ENCODE measurements at places on chromosomes 7 and 10.

GRCh38 chr7:25716421-25716820, 435.6 kb upstream of the NFE2L3 start:
- DNase-seq: no peak

DNA sequence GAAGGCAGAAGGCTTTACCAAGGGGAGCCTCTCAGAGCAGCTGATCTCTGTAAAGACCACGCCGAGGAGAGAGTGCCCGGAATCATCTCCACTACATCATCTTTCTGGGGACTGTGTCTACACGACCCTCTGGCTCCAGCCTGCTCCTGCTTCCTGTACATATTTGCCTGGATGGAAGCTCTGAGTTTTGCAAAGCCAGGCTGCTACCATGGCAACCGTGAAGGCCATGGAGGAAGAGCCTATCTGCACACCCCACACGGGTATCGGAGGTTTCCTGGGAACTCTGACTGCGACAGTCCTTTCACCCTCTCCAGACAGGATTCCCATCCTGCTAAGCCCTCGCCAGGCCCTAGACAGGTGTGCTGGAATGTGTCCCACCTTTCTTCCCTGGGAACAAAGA, 83.4 kb upstream of the TNRC18 start:
- no peak for DNase-seq

DNA sequence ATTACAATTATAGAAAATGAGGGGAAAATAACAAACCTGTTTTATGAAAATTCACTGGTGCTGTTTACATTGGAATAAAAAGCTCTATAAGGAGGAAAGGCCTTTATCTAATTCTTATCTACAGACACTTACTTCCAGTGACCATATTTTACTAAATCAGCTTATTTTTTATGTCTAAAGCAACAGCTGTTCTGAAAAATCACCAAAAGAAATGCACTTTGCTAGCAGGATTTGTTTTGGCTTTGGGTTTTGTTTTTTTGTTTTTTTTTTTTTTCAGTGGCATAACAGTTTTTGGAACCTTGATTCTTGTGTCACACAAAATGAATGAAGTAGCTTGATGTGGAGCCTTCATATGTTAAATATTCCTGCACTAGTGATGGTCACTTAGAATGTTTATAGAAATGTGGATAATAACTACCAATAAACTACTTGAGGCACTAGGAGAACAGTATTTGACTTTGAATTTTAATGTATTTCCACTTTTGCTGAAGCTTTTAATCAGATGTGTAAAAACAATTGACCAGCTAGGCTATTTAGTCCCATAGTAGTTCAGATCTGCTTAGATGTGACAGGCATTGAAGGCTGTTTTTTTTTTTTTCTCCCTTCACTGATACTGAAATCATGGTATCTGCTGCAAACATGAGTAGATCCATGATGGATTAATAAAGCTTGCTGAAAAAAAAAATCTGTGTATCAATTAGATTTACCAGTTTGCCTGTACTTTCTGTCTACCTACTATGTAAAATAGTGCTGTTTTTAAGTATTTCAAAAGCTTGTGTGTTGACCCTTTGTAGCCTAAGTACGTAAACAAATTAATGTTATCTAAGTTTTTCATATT, 2.8 kb downstream of the ARL4A start:
- DNase-seq: no peak

DNA sequence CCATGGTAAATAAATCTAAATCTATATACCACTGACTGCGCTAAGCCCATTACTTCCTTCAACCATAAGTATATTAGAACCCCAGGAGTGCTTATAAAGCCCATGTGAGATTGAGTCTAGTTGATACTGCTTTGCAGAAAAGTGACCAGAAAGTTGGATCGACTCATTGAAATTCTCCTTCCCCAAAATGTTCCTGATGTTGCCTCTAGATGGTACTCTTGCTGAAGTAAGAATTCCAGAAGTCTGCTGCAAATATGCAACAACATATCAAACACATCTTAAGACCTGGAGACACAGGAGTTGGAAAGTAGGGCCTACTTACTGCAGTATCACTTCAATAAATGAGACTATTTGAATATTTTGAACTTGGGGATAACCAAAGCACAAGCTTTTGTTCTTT, 550.8 kb downstream of the IPMK start:
- no peak for DNase-seq

Data from activated naive CD8-positive, alpha-beta T cell treated with anti-CD3 and anti-CD28 coated beads, Interleukin-2, amount 50 U/mL, for 24 hours (primary cell).